ENCODE measurements at places on chromosomes 3 and 15.

DNA sequence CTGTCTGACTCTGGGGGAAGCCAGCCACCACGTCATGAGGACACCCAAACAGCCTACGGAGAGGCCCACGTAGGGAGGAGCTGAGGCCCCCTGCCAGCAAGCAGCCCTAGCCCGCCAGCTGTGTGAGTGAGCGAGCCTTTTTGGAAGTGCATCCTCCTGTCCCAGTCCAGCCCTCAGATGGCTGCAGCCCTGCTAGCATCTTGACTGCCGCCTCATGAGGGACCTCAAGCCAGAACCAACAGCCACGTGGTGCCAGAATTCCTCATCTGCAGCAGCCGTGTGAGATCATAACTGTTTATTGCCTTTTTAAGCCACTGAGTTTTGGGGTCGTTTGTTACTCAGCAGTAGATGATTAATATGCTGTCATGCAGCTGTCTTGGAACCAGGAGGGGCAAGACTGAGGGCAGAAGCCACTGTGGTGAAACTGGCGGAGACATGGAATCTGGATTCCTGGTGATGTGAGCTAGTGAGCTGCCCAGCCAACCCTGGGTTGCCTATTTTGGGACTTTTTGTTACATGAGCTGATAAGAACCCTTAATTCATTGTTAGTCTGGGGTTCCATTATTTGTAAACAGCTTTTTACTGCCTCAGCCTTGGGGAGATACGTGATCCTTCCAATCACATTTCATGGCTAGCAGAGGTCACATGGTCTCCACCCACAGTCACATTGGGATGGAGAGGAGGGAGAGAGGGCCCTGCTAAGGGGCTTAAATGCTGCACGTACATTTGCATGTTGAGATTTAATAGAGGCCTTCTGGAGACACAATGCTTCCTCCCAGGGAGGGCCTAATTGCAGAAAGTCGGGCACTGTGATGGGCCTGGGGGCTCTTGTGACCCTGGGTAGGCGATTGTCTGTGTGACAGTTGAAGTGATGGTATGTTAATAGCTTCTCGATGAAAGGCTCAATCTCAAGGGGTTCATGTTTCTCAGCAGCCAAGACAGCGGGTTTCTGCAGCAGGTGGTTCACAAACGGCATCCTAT is 73.8 kb downstream of the RPLP1 start:
- no peak for DNase-seq

DNA sequence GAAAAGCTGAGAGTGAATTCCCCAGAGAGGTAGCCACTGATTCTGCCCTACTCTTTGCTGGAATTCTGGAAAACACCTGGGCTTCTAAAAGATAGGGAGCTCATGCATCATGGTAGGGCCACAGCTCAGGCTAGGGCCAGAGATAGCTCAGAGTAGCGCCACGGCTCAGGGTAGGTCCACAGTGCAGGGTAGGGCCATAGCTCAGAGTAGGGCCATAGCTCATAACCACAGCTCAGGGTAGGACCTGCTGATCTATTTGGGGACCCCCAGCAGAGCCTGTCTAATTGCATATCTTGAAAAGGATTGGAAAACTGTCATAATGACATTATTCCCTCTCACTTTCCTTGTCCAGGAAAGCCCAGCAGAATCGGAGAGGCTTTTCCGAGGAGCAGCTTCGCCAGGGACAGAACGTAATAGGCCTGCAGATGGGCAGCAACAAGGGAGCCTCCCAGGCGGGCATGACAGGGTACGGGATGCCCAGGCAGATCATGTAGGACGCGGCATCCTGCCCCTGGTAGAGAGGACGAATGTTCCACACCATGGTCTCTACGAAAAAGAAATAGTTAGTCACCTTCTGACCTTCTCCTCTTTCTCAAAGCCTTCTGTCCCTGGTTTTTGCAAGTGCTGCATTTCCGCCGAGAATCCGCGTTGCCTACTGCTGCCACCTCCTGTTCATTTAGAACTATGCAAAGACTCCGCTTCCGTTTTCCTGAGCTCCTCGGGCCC is 14.5 kb downstream of the TAGLN3 start:
- peak; percentile 62 for DNase-seq

- DNase-seq = no peak
These were observed 128.1 kb upstream of the THRB start for GRCh38 chr3:24622696-24623225.

- peak; percentile 25 for DNase-seq
These were observed 7.1 kb downstream of the TJP1 start for GRCh38 chr15:29815000-29815710.

DNA sequence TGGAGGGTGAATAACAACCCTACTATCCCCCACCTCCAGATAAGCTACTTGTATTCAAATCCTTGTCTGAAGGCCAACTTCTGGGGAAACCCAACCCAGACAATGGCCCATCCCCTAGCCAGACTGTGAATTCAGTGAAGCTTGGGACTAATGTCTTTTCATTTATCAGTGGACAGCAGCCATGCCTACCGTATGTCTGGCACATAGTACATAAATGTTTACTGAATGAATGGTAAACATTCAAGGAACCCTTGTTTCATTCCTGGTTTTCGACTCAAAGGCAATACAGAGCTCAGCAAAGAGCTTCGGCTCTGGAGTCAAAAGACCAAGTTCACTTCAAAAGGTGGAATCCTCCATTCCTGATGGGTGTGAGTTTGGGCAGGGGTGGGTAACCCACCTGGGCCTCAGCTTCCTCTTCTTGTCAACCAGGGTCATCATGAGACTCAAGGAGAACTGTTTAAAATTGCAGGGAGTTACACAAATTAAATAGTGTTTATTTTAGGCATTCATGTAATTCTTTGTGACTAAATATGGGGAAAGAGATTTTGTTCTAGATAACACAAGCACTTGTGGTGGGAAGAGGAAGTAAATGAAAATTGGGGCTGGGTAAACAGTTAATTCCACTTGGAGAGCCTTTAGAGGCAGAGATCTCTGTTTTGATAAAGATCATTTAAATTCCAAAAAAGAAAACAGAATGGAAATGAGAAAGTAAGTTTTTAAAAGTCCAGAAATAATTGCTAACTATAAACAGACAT is 303.7 kb upstream of the WNT5A start:
- DNase-seq = no peak

GRCh38 chr3:191296041-191296541 is 33.1 kb upstream of the CCDC50 start:
- no peak for DNase-seq

- DNase-seq = no peak
These were observed 168.0 kb downstream of the GMNC start for GRCh38 chr3:190694335-190695001.

- DNase-seq = no peak
These were observed 167.0 kb downstream of the ATP10A start for GRCh38 chr15:25695875-25696760.

DNA sequence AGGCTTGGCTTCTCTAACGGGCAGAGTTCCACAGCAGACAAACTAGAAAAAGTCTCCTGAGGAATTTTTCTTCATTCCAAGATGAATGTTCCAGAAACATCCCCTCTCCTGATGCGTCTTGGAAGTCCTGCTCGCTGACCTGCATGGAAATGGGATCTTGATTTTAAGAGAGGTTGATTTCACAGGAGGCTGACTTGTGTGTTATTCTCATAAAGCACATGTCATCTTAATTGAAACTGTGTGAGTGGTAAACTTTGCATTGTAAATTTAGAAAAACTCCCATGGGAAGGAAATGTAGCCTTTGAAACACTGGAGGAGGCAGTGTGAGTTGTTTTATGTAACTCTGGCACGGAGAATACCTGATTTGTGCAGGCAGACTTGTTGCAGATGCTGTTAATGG is 337.8 kb upstream of the NR2E3 start:
- no peak for DNase-seq

DNA sequence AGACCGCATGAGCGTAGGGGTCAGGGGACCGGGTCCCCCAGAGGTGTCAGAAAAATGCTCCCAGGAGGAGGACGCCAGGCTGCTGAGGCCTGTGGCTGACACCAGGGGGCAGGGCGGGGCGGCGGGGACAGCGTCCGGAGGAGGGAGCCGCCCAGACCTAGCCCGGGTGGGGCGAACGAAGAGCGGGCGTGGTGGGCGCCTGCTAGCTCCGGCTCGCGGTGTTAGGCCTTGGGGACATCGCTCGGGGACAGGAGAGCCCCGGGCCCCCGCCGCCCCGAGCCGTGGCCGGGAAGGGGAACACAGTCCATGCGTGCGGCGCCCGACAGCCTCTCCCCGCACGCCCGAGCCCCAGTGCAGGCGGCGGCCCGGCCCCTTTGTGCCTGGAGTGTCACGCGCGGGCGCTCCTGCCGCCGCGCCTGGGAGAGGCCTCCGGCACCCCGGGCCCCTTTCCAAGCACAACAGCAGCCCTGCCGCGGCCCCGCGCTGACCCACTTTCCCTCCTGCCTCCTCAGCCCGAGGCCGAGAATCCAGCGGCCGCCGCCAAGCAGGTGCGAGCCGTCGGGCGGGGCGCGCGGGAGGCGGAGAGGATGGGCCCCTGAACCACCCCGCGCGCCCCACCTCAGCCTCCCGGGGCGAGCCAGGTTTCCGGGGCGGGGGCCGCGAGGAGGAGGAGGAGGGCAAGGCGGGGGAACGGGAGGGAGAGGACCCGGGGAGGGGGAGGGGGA is 111.0 kb upstream of the KLF13 start:
- peak; percentile 88 for DNase-seq

- DNase-seq = no peak
These were observed 356.4 kb downstream of the MFSD1 start for GRCh38 chr3:159158213-159158612.

DNA sequence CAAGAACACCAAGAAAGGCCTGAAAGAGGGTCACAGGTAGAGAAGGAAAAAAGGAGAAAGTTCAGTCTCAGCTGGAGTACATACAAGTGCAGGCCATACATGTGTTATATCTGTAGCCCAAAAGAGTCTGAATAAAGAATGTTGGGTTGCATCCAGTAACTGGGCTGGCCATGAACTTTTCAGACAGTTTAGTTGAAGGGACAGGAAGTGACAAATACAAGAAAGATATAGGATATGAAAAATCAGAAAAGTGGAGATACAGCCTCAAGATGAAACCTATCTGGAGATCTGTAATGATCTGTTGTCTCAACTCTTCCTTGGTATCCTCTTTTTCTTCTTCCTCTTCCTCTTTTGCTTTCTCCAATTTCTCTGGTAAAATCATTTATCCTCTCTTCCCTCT is 671.7 kb downstream of the MECOM start:
- DNase-seq = no peak

DNA sequence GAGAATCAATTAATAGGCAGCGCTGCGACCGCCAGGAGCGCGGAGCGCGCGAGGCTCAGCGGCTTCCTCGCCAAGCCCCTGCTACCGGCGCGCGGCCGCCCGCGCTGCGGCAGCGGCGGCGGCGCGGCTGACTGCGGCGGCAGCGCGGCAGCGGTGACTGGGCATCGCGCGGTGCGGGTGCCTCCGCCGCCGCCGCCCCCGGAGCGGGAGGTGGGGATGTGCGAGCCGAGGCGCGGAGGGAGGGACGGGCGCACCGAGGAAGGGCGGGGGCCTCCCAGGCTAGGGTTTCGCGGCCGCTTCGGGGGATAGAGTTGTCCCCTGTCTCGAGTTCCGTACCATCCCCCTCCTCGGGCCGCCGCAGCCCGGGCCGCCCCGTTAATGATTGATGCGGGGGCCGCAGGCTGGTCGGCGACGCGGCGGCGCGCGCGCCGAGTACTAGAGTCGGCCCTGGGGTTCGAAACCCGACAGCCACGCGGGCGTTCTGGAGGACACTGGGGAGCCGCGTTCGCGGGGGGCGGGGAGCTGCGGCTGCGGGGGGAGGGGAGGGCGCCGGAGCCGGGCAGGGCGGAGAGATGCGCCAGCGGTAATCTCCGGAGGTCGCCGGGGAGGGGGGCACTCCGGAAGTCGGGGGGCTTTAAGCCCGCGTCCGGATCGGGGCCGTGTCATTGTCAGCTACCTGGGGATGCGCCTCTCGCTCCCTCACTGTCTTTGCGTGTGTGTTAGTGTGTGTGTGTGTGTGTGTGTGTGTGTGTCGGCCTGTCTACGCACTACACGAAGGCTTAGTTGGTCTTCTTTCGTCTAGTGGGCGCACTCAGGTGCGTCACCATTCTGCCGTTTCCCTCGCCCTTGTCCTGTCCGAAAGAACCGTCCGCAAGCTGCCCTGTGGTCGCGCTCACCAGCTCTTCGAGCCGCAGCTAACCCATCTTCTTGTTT is at the start of gene PAQR9:
Gene PAQR9 (minus strand): TSS at position 159 of the 933 bp plus-strand sequence. CDS start 338 bp downstream, outside the sequence.
- DNase-seq = peak; percentile 53

- DNase-seq = no peak
These were observed 185.1 kb upstream of the ROPN1 start for GRCh38 chr3:124177071-124177470.

GRCh38 chr3:85342915-85343314 is 384.1 kb downstream of the CADM2 start:
- no peak for DNase-seq

- DNase-seq = no peak
These were observed 50.6 kb downstream of the SV2B start for GRCh38 chr15:91150502-91151160.

DNA sequence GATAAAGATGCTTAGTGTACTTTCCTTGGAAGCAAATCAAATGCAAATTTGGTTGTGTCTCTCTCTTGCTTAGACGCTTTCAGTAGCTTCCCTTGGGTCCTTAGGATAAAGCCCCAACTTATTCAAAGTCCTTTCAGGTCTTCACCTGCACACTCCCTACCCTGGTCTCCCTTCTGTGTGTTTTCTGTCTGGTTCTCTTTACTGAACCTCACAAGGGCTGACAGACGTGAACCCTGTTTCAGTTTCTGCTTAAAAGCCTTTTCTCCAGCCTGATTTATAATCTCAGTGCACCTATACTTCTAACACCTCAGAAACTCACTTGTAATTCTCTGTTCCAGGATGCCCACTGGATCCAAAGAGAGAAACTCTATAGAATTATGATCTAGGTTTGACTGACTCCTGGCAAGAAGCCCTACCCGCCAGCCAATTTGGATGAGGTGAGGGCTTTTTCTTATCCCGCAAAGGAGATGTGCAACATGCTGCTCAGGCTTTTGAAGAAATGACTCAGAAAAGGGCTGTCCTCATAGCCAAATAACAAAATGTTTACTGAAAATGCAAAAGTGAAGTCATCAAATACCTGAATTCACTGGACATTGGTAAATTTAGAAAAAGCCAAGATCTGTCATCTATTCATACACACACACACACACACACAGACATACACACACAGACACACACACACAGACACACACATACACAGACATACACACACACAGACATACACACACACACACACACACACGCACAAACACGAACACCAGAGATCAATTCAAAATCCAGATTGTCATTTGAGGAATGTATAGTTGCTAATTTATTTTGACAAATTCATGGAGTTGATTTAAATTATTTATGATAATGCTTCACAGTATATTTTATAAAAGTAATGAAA is 102.4 kb upstream of the EOMES start:
- DNase-seq = no peak

All from AG08396 (cell line).